ENCODE measurements at places on chromosomes 1 and 21. TPM values are rescaled to one million over a fixed set of nuclear protein-coding genes. Genes with fewer than 3 reads are reported as not detected.

DNA sequence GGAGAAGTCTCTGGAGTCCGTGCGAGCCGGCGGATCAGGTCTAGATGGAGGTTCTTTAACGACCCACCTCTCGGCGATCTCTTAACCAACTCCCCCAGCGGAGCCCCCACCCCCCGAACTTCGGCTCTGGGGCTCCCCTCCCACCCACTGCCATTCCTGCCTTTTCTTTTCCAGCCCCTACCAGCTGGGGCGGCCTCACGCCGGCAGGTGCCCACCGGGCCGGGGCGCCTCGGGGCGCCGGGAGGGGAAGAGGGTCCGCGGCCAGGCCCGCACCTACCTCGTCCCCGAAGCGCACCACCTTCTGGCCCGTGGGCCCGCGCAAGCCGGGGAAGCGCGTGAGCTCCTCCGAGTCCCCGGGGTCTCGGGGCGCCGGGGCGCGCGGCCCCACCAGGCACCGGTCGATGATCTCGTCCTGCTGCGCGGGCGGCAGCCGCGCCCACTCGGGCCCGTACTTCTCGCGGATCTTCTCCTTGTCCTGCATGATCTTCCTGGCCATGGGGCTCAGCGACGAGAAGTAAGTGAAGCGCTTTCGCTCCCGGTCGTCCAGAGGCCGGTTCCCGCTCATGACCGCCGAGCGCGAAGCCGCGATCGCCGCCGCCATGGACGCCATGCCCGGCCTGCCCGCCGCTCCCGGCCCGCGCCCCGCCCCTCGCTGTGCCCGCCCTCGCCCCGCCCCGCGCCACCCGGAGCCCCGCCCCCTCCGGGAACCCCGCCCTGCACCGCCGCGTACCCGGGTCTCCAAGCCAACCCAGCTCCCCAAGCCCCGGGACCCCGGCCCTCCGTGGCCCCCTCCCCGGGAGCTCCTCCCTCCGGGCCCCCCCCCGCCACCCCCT, at the start of gene C1orf198:
TSS of gene C1orf198 (minus strand) at position 619 of the 833 bp plus-strand sequence. CDS start at position 610, 9 bp downstream.
- peaks cover 28% of the 10 kb centered on the region for H3K4me1 ChIP-seq
- peak within 1 kb of the TSS; percentile 100 for H3K4me3 ChIP-seq
- peaks cover 12% of the 10 kb centered on the region for H3K36me3 ChIP-seq
- no peaks in the 10 kb centered on the region for H3K27me3 ChIP-seq
- peak within 1 kb of the TSS; percentile 100 for H3K27ac ChIP-seq

ARPC5 gene
- 91.0 TPM for polyA plus RNA-seq

S100A2 gene
- 9.5 TPM for polyA plus RNA-seq

DNA sequence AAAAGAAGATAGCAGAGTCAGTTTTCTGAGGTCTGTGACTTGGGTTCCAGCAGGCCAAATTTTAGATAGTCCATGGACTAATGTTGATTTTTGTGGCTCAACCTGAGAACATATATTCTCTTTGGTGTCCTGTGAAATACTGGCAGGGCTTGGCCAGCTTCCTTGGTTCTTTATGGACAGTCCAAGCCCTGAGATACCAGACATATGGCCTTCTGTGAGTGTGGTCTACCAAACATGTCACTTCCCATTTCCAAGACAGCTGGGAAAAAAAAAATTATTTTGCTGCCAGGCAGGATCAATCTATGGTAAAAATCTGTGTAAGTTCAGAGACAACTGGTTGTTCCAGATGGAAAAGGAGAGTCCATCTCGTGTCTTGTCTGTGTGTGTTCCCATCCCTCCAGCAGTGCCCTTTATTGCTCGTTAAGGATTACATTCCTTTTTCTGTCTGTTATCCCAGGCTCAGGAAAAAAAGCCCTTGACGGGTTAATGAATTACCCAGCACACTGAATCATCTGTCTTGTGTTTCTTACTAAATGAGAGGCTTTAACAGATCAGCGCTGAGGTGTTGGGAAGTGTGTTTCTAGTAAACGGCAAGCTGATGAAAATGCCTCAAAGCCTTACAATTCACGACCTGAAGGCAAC, 33.4 kb upstream of the XPR1 start:
- no peaks in the 10 kb centered on the region for H3K27me3 ChIP-seq
- H3K27ac ChIP-seq = no peak overlapping the region
- no peaks in the 10 kb centered on the region for H3K4me1 ChIP-seq
- DNase-seq = no peak
- no peaks in the 10 kb centered on the region for H3K36me3 ChIP-seq
- no peak overlapping the region for H3K4me3 ChIP-seq

PGLYRP4 gene
- not detected for polyA plus RNA-seq

- DNase-seq = peak; percentile 29
- no peak overlapping the region for H3K4me3 ChIP-seq
- no peaks in the 10 kb centered on the region for H3K36me3 ChIP-seq
- H3K4me1 ChIP-seq = peaks cover 2% of the 10 kb centered on the region
- H3K27ac ChIP-seq = no peak overlapping the region
Measured at GRCh38 chr1:229582011-229582694, 23.6 kb upstream of the ABCB10 start.

DNA sequence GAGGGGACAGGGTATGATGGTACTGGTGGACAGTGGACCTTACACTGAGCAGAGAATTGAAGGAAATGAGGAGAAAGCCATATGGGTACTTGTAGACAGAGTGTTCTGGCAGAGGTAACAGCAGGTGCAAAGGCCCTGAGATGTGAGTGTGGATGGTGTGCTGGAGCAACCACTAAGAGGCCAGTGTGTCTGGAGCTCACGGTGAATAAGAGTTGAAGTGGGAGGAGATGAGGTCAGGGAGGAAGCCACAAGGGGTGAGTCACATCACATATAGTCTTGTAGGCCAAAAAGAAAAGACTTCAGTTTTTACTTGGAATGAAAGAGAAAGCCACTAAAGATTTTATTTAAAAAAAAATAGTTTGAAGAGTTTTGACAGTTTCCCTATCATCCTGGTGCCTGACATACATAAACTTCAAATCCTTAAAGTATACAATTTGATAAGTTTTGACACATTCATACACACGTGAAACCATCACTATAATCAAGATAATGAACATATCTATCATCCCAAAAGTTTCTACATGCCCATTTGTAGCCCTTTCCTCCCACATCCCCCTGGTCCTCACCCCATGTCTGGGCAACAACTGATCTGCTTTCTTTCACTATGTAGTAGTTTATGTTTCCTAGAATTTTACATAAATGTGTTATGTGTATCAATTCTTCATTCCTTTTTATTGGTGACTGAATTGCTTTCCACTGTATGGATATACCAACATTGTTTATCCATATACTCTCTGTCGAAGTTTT, 148.4 kb downstream of the GPATCH2 start:
- H3K27ac ChIP-seq = no peak overlapping the region
- no peaks in the 10 kb centered on the region for H3K4me1 ChIP-seq

EDARADD gene
- polyA plus RNA-seq = not detected

GRCh38 chr1:61102621-61103020, 20.3 kb downstream of the NFIA start:
- H3K4me1 ChIP-seq = no peaks in the 10 kb centered on the region
- H3K27me3 ChIP-seq = no peaks in the 10 kb centered on the region
- no peaks in the 10 kb centered on the region for H3K36me3 ChIP-seq
- H3K27ac ChIP-seq = no peak overlapping the region
- DNase-seq = no peak

TEX38 gene
- polyA plus RNA-seq = not detected

GRCh38 chr1:245768596-245768995, 613.8 kb downstream of the KIF26B start:
- no peak overlapping the region for H3K27ac ChIP-seq
- DNase-seq = no peak
- H3K36me3 ChIP-seq = no peaks in the 10 kb centered on the region

TTLL10 gene
- polyA plus RNA-seq = not detected

- no peaks in the 10 kb centered on the region for H3K27me3 ChIP-seq
- DNase-seq = peak; percentile 98
- peak overlapping the region; percentile 89 for H3K27ac ChIP-seq
- no peak overlapping the region for H3K4me3 ChIP-seq
- no peaks in the 10 kb centered on the region for H3K36me3 ChIP-seq
- peaks cover 22% of the 10 kb centered on the region for H3K4me1 ChIP-seq
Measured at GRCh38 chr1:12143631-12144155, 23.1 kb upstream of the TNFRSF1B start.

DTL gene
- 11.8 TPM for polyA plus RNA-seq

AMY1A gene
- polyA plus RNA-seq = not detected

RUNX3 gene
- 0.07 TPM for polyA plus RNA-seq

DNA sequence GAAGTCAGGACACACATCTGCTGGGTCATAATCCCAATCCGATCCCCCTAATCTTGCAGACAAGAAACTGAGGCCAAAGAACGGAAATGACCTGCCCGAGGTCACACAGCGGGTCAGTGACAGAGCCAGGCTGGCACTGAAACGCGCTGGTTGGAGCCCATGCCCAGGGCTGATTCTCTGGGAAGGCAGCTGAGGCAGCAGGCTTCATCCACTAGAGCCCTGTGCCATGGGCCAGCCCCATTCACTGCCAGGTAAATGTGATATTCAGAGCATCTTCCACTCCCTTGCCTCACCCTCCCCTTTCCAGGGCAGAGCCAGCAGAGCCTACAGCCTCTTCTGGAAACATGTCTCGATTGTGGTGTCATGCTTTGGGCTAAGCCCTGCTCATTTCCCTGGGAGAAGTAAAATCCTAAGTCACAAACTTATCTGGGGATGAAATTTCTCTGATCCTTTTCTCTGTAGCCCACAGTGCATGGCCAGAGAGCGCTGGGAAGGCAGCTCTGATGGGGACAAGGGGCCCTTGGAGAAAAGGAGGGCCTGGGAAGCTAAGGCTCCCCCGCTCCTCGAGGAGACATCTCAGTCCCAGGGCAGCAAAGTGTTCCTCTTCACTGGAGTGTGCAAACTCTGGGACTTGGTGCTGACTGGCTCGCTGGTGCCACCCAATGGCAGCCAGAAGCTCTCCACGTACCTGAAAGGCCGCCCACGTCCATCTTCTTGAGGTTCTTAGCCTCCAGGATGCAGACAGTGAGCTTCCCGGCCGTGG, 110.4 kb downstream of the SYT2 start:
- peak; percentile 84 for DNase-seq
- H3K4me1 ChIP-seq = peaks cover 6% of the 10 kb centered on the region
- no peaks in the 10 kb centered on the region for H3K27me3 ChIP-seq
- H3K36me3 ChIP-seq = no peaks in the 10 kb centered on the region

DNA sequence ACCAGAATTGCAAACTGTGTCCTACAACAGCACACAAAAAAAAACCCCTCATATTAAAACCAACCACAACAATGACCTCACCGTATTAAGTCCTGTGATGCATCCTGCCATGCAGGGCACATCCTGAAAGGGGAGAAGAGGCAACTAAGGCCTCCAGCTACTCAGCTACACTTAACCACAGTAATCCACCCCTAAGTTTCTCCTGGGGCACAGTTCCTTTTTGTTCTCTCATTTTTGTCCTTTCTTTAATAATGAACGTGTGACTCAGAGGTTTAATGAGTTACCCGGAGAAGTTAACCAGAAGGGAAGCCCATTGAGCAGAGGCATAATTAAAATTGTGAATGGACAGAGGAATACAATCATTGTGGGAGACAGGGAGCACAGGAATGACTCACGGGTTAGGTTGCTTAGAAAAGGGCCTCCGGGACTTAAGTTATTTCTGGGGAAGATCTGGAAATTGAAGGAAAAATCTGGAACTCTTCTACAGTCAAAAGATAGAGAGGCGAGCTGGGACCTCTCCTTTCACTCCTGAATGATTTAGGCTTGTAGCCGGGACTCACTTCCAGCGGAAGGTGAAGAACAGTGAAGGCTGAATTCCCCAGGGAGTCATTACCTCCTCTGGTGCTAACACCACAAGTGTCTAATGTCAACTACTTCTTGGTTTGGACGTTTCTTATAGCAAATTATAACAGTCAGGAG, 36.9 kb upstream of the HIVEP3 start:
- peaks cover 8% of the 10 kb centered on the region for H3K4me1 ChIP-seq
- no peak overlapping the region for H3K27ac ChIP-seq
- DNase-seq = peak; percentile 86
- H3K27me3 ChIP-seq = no peaks in the 10 kb centered on the region

DNA sequence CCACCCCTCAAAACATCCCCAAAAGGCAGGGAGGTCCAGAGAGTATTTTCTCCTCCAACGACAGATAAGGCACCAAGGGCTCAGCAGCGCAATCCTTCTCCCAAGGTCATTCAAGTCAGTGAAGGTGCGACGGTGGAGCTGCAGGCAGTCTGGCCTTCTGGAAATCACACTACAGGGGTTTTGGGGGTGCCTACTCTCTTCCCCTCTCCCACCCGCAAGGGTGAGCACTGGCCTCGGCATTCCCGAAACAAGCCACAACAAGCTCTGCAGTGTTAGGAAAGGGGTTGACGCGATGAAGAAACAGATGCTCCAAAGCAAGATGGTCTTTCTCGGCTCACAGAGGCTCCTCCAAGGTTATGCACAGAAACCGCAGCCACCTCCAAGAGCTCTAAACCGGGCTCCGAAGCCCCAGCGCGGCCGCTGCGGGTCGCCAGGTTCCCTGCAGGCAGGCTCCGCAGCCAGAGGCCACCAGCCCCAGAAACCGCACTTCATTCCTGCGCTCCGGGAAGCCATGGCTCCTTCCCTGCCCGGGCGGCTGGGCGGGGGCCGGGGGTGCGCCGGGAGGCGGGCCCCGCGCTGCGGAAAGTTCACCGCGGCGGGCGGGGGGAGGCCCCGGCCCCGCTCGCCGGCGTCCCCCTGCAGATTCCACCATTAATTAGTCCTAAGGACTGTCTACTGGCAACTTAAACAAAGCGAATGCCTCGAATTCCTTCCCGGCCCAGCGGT, 1.1 kb downstream of the LUZP1 start:
- no peaks in the 10 kb centered on the region for H3K36me3 ChIP-seq
- peak; percentile 64 for DNase-seq
- H3K4me3 ChIP-seq = peak overlapping the region; percentile 93
- H3K27me3 ChIP-seq = no peaks in the 10 kb centered on the region

DNA sequence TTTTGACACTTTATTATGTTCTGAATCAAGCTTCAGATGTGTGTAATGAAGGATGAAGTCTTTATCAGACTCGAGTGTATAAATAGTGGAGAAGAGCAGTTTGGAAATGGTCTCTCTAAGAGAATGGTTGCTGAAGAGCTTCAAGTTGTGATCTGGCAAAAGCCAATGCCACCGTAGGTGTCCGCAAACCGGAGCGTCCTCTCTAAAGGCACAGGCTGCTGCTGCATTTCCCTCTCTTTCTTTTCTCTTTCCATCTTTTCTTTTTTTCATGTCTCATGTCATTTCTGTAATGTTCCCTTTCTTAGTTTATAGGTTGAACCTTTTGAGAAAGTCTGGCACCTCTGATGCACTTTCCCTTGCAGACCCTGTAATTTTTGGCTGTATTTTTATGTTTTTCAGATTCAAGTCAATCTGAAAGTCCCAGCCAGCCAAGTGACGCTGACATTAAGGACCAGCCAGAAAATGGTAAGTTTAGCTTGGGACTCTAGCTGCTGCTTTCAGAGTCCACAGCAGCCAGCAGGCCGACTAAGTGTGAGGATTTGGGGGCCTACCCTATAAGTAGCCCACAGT, 194.8 kb downstream of the NFIA start:
- no peak overlapping the region for H3K27ac ChIP-seq
- DNase-seq = no peak
- H3K36me3 ChIP-seq = no peaks in the 10 kb centered on the region
- H3K27me3 ChIP-seq = no peaks in the 10 kb centered on the region
- H3K4me3 ChIP-seq = no peak overlapping the region

RCSD1 gene
- not detected for polyA plus RNA-seq

LCE1D gene
- not detected for polyA plus RNA-seq

DNA sequence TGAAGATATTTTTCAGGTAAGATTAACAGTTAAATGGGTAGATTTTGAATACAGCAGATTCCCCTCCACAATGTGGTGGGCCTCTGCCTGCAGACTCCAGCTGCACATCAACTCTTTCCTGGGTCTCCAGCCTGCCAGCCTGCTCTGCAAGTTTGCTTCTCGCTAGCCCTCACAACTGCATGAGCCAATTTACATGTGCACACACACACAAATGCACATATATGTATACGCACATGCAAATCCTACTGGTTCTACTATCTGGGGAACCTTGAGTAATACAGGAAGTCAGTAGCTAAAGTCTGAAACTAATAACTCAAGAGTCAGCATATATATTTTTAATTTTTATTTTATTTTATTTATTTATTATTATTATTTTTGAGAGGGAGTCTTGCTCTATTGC, 34.8 kb upstream of the QSOX1 start:
- H3K4me3 ChIP-seq = no peak overlapping the region
- peaks cover 25% of the 10 kb centered on the region for H3K4me1 ChIP-seq
- no peaks in the 10 kb centered on the region for H3K36me3 ChIP-seq
- no peaks in the 10 kb centered on the region for H3K27me3 ChIP-seq

All from IMR-90 (cell line).